SJCRH30 (cell line): ENCODE measurements at places on chromosomes 2 and 18. TPM values are rescaled to one million over a fixed set of nuclear protein-coding genes. Genes with fewer than 3 reads are reported as not detected.

- DNase-seq, result no peak
Observed at GRCh38 chr2:145599756-145600155, 1079.8 kb upstream of the ZEB2 start.

DHRS9 gene
- not detected in 2 replicates for total RNA-seq

DNA sequence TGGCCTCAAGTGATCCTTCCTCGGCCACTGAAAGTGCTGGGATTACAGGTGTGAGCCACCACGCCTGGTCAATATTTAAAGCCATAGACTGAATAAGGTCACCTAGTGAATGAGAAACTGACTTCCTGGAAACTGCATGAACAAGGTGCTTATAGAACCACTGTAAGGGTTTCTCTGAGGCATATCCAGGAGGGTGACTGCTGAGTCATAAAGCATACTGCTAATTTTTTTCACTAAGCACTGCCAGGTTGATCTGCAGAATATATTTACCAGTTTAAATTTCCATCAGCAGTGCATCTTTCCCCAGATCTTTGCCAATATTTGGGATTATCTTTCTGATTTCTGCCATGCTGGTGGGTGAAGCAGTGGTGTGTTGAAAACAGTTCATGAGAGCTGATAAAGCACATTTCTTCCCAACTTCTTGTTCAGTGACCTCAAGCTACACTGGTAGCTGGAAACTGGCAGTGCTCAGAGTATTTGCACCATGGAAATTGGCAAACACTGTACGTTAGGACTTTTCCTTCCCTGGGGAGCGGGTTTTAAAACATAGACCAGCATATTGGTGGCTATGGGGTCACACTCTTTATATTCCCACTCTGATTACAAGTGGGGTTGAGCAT lies 4.2 kb upstream of the CLIP4 start:
- DNase-seq, result no peak

PLEKHH2 gene
- total RNA-seq, result 5.4 and 7.1 TPM in 2 replicates

- no peak for DNase-seq
Observed at GRCh38 chr18:55413474-55413873, 174.5 kb downstream of the TCF4 start.

STON1 gene
- total RNA-seq, result 12.5 and 13.7 TPM in 2 replicates

DPP10 gene
- not detected in 2 replicates for total RNA-seq

- no peak for DNase-seq
Observed at GRCh38 chr18:55069497-55069896, 110.2 kb upstream of the CCDC68 start.
